ENCODE measurements at places on chromosomes 11 and 22.

GRCh38 chr22:28344918-28345703, 334.5 kb downstream of the TTC28 start:
- no peak for DNase-seq

GRCh38 chr22:20761536-20761935, 12.4 kb upstream of the SERPIND1 start:
- no peak for DNase-seq

DNA sequence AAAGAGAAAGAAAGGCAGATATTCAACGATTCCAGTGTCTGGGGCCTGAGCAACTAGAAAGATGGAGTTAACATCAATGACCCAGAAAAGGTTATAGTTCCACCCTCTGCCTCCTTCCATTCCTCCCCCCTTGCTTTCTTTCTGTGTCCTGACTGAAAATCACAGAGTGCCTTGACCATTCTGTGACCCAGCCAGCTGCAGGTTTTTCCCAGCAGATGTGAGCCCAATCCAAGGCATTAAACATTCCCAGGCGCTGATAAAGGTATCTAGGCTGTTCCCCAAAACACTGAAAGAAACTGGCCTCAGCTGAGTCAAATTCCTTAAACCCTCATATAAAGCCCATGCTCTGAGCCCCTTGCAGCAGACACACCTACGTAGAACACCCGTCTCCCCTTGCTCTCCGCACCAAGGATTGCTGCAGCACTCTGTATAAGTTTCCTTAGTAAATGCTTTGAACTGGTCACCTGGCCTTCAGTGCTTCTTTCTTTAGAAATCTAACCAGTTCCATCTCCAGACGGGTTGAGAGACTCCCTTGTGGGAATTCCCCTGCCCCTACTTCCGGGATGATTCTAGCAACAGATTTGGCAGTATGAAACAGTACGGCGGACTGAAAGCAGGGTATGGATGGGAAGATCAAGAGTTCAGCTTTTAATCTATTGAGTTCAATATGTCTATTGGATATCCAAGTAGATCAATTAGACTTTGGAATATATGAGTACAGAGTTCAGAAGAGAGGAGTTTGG, 48.8 kb upstream of the ZC3H12C start:
- no peak for DNase-seq

DNA sequence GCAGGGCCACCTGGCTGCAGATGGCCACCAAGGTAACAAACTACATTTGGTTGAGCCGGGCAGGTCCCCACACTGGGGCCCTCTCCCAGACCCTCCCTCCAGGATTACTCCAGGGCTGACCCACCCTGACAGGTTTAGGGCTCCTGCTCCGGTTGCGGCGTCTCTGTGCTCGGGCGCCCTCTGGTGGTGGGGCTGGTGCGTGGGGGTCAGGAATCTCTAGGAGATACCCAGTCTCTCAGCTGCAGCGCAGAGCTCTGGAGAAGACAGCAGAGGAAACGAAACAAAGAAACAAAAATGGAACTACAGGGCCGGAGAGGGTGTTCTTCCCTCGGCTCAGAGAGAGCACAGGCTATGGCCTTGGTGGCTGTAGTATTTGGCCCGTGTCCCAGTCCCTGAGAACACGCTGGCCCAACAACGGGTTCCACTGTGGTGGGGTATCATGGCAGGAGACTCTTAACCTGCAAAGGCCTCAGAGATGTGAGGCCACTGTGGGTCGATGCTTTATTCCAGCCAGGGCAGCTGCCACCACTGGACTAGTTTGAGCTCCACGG, 2.4 kb downstream of the C11orf96 start:
- DNase-seq: peak; percentile 55

DNA sequence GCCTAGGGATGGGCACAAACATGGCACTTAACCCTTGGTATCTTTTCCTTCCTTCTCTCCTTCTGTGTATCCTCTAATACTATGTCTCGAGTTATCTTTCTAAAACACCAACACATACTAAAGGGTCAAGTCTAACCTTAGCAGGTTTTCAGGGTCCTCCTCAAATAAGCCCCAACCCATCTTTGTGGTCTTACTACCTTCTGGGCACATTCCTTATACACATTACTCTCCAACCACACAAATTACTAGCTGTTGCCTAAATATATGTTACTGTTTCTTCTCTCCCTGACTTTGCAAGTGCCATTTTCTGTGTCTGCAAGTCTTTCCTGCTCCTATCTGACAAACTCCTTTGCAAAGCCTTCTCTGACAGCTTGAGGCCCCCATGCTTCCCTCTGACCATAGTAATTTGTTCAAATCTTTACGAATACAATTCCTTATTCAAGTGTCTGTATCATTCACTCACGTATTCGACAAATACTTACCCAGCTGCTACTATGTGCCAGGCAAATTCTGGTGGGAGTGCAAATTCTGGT, 15.8 kb upstream of the NUP160 start:
- no peak for DNase-seq

GRCh38 chr11:119324189-119324588, 7.3 kb upstream of the MCAM start:
- DNase-seq: no peak

DNA sequence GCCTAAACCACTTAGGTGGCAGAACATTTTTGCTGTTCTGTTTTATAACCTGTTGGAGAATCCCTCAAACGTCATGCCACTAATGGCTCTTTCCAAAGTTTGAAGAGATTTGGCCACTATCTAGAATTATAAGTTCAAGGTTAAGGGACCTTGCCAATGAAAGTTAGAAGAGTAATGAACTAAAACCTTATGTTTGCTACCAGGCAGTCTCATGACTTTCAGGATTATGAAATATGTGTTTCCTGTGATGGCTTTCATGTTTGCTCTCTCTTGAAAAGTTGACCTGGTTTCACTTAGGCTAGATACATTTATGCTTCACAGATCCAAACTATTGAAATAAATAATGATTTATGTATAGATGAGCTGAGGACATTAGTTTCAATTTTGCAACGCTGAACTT, 340.0 kb downstream of the LRRC4C start:
- DNase-seq: no peak

DNA sequence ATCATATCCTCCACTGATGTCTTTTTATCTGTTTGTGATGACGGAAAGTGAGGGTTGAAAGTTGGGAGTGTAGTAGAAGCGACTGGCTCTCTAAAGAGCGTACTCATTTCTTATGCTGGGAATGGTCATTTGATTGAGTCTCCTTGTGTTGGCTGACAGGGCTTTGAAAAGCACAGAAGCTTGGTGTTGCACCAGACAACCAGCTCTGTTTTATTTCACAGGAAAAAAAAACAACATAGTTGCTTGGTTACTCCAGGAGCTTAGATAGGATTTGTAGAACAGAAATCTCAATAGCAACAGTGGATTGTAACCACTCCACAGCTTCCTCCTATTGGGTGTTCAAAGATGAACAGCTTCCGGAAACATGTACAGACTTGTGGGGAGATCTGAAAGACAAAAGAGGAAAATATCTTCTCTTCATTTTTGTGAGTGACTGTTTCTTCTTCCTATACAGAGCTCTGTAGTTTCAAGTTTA, 2.7 kb downstream of the RBM14 start:
- DNase-seq: peak; percentile 71

DNA sequence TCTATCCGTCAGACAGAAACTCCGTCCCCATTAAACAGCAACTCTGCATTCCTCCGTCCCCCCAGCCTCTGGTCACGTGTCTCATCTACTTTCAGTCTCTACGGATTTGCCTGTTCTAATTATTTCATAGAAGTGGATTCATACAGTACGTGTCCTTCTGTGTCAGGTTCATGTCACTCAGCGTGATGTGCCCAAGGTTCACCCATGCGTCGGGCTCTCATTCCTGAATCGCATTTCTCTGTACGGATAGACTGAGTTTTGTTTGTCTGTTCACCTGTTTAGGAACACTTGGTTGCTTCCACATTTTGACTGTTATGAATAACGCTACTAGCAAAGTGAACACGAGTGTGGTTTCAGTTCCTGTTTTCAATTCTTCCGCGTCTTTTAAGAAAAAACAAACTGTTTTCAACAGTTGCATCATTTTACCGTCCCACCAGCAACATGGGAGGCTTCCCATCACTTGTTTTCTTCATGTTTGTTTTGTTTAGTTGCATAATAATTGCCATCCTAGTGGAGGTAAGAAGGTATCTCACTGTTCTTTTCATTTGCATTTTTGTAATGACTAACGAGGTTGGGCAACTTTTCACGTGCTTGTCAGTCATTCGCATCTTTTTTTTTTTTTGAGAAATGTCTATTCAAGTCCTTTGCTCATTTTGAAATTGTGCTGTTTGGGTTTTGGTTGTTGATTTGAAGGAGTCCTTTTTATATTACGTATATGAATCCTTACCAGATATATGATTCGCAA, 8.9 kb upstream of the NLRP6 start:
- peak; percentile 81 for DNase-seq

Measured in CD4-positive, alpha-beta T cell treated with Interleukin-4 for 1 hour (primary cell).